ENCODE measurements at places on chromosomes 12 and 14.

- DNase-seq = no peak
These were observed 4.5 kb downstream of the TBX3 start for GRCh38 chr12:114679452-114679875.

- no peak for DNase-seq
These were observed 14.6 kb upstream of the HDAC7 start for GRCh38 chr12:47834199-47834903.

DNA sequence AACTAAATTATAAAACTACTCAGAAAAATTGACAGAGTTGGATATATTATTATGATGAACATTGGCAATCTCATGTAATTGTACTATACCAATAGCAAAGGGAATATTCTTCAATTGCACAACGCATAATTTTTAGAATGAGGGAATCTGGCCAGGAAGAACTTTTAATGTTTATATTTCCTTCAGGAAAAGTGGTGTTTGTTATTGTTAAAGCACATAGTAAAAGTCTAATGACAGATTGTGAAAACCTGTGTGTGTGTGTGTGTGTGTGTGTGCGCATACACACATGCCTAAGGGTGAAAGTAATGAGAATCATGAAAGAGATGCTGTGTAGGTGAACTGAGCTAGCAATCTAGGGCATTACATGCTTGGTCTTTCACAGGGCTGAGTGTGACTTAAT lies 877.7 kb downstream of the SLC6A15 start:
- DNase-seq = no peak

- no peak for DNase-seq
These were observed 123.5 kb downstream of the CALM1 start for GRCh38 chr14:90520326-90520725.

GRCh38 chr12:109053382-109054123 lies 1.2 kb downstream of the USP30 start:
- DNase-seq = no peak

DNA sequence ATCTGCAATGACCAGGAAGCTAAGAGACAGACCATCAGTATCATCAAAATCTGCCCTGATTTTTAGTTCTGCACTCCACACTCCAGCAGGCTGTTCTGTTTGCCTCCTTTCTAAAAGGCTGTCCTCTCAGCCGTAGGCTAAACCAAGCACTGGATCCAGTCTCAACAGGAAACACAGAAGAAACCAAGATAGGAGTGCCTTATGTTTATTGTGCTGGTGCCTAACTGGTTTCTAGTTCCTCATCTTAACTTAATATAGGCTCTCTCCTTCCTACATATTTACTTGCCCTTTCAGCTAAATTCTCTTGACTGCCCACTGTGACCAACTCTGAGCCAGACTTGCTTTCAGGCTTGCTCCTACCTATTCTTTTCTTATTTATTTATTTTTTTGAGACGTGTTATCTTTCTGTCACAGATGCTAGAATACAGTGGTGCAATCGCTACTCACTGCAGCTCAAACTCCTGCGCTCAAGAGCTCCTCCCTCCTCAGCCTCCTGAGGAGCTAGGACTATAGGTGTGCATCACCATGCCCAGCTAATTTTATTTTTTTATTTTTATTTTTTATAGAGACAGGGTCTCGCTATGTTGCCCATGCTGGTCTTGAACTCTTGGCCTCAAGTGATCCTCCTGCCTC lies 30.8 kb downstream of the GALNT4 start:
- DNase-seq = no peak

DNA sequence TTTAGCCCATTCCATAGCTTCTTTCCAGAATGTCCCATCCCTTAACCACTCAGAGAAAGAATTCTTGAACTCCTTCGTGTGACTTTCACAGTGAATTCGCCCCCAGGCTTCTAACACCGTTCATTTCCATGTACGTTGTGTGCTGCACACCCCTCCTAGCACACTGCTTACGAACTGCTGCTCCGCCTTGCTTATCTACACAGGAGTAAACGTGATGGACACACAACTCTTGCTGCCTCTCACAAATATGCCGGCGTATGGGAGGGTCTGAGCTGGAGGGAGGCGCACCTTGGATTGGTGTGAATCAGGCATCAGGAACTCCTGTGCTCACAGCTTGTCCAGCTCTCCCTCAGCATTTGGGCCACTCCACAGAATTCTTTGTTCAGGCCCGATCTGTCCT lies 3.9 kb upstream of the ADGRD1 start:
- no peak for DNase-seq

DNA sequence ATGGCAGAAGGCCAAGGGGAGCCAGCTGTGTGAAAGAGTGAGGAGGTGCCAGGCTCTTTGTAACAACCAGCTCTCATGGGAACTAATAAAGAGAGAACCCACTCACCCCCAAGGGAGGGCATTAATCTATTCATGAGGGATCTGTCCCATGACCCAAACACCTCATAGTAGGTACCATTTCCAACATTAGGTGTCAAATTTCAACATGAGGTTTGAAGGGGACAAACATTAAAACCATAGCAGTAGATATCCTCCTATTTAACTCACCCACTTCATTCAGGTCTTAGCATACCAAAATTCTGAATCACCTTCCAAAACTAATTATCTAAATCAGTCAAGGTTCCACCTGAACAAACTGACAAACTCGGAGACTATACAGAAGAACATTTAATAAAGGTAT lies 75.3 kb downstream of the PPFIA2 start:
- DNase-seq = no peak

DNA sequence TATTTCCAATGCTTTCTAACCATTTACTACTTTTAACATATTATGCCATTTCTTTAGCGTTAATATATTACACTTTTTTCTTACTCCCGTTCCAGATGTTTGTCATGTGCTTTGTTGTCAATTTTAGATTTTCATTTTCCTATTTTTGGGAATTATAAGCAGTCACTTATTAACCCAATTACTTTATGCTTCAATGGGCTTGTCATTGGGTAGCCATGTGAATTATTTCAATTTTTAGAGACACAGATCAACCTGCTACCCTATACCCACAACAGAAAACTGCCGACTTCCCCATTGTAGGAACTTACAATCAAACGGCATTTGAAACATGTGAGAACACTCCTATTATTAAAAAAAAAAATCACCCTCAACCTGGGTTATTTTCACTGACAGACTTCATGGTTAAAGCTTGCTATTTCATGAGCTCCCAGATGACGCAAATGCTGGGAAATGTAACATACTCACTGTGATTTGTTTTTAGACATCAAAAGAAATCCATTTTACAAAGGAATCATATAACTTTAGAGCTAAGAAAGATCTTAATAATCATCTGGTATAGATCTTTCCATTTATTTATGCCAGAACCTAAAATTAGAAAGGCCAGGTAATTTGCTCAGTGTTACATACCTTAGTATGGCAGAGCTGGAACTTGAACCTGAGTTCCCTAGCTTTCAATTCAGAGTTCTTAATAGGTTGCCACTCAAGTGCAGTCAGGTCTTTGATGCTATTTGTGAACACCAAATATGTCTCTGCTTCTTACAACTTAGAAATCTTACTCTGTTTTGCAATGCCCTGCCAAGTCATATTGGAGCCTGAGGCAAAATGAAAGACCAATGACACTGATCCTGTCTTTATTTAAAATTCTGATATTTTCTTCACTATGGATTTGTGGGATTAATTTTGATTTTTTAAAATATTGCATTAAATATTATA lies 340.4 kb downstream of the RAD51B start:
- no peak for DNase-seq

GRCh38 chr12:90951432-90952105 lies 3.4 kb downstream of the CCER1 start:
- no peak for DNase-seq

GRCh38 chr14:33653308-33653695 lies 297.6 kb downstream of the EGLN3 start:
- DNase-seq = no peak

DNA sequence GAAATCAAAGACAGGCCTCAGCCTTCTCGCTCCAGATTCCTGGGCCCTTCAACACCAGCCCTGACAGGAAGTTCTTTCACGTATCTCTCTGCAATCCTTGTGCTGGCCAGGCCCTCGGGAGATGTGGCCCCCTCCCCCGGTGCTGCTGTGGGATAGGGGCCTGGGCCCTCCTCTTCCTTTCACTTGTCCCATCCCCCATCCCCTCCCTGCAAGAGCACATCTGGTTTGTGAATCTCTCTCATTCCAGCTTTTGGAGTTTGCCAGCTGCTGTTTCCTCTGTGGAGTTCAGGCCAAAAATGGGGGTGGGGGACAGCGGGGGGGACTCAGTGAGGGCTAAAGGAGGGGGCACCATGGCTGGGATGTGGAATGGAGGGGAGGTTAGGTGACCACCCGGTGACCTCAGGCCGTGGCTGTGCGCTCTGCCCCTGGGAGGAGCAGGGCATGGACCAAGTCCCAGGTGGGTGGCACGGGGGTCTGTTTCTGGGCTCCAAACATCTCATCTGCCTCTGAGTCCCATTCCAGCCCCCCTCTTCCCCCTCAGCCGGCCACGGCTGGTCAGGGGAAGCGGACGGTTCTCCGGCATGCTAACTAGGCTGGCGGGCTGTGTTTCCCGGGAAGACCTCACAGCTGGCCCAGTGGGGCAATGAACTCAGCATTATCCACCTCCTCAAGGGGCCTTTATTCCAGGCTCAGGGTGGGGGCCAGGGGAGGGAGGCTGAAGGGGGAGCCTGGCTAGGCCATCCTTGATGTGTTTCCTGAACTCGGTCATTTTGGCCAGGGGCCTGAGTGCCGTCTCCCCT lies 7.4 kb downstream of the LRP1 start:
- no peak for DNase-seq

DNA sequence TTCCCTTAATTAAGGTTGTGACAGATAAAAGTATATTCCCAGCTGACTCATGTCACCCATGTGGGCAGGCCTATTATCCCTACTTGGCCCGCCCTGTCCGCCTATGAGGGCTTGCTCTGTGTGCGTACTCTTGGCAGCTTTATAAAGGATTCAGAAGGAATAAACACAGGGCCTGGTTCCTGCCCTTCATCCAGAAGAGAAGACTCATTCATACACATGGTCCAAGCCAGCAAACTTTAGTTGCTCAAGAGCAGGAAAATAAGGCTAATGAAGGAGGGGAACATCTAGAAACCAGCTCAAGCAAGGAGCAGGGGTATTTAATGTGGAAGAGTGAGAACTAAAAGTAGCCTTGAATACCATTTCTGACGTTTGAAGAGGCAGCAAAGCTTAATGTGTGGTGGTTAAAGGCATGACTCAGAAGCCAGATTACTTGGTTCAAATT lies 141.9 kb downstream of the CRADD start:
- no peak for DNase-seq

DNA sequence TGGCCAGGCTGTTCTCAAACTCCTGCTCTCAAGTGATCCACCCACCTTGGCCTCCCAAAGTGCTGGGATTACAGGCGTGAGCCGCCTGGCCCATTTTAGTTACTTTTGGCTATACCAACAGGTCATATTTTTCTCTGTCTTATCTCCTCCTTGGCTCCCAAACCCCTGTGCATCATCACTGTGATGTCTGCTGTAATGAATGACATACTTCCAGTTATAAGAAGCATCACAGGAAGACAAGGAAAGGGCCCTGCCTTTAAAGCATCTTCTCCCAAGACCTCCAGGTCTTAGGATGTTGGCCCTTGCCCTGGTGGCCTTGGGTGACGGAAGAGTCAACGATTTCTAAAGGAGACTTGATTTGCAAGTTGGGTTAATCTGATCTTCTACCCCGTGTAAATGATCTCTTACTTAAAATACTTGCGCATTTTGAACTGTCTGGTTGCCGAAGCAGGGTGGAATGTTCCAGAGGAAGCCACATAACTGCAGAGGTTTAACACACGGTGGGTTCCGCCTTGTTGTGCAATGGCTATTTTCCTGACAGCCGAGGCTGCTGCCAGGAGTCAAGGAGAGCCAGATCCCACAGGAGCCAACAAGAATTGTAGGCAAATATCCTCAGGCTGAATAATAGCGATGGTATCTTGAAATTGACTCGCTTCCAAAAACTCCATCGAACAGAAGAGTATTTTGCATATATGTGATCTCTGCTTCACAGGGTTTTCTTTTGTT lies 55.7 kb upstream of the PLXNC1 start:
- no peak for DNase-seq

DNA sequence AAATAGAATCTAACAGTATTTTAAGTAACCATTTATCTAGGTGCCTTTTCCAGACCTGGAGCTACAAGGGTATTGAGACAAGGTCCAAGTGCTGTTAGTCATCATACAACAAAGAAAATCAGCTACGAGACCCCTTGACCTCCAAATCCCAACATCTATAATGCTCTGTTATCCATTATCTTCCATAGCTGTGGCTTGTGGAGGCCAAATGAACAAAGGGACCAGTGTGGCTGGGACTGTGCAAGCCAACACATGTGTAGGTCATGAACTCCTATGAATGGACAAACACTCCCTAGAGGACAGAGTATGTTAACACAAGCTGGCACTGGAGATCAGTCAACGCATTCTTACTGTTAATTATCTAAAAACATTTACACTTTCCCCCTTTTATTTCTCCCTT lies 374.5 kb downstream of the EMP1 start:
- DNase-seq = no peak

GRCh38 chr12:25653487-25654175 lies 100.5 kb upstream of the LMNTD1 start:
- no peak for DNase-seq

- no peak for DNase-seq
These were observed 299.7 kb upstream of the RGS6 start for GRCh38 chr14:71632440-71632946.

GRCh38 chr14:104996032-104996431 lies 10.4 kb downstream of the CLBA1 start:
- DNase-seq = no peak

- no peak for DNase-seq
These were observed 42.9 kb upstream of the SINHCAF start for GRCh38 chr12:31368666-31369361.

DNA sequence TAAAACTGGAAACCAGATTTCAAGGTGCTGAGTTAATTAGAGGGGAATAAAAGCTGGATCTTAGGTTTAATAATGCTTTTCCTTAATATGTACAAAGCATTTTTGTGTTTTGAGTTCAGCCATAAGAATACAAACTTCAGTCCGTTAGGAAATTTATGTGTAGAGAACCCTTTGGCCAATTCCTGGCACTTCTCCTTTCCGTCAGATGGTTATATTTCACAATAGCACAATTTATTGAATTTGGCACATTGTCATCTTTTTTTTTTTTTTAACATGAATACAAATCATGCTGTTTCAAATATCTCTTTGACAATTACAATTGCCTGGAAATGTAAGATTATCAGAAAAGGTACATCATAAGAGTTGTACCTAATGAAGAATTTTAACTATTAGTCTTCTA lies 56.2 kb upstream of the DDHD1 start:
- DNase-seq = no peak

Measured in stimulated activated CD4-positive, alpha-beta T cell treated with anti-CD3 and anti-CD28 coated beads, Interleukin-1b, Interleukin-23, amount 100 ng/mL, for 1 hour (primary cell).